Left lung (tissue), 14 donors: ENCODE measurements at places on chromosomes 5 and 9. TPM values are rescaled to one million over a fixed set of nuclear protein-coding genes. Genes with fewer than 3 reads are reported as not detected.

The CDKN2A gene
- polyA plus RNA-seq: not detected

The MAP1B gene
- 22.6 TPM for polyA plus RNA-seq

The IFNK gene
- polyA plus RNA-seq: not detected

The CSF1R gene
- polyA plus RNA-seq: 26.5 TPM

The ADAMTS16 gene
- polyA plus RNA-seq: 1.6 TPM

The NELFB gene
- polyA plus RNA-seq: 61.1 TPM

The TPPP gene
- 6.7 TPM for polyA plus RNA-seq

The LCN6 gene
- not detected for polyA plus RNA-seq

The PCDHGA5 gene
- 4.3 TPM for polyA plus RNA-seq

The PCDHGC4 gene
- polyA plus RNA-seq: 1.9 TPM

The CBY3 gene
- 0.55 TPM for polyA plus RNA-seq

The ZNF354B gene
- 23.1 TPM for polyA plus RNA-seq

The DNAI1 gene
- polyA plus RNA-seq: 2.0 TPM

The FABP6 gene
- 1.4 TPM for polyA plus RNA-seq

The GIN1 gene
- 12.1 TPM for polyA plus RNA-seq

The CFAP157 gene
- polyA plus RNA-seq: 3.3 TPM

The PDLIM4 gene
- polyA plus RNA-seq: 8.7 TPM
